BJ (cell line): ENCODE measurements at places on chromosomes 11 and 22.

DNA sequence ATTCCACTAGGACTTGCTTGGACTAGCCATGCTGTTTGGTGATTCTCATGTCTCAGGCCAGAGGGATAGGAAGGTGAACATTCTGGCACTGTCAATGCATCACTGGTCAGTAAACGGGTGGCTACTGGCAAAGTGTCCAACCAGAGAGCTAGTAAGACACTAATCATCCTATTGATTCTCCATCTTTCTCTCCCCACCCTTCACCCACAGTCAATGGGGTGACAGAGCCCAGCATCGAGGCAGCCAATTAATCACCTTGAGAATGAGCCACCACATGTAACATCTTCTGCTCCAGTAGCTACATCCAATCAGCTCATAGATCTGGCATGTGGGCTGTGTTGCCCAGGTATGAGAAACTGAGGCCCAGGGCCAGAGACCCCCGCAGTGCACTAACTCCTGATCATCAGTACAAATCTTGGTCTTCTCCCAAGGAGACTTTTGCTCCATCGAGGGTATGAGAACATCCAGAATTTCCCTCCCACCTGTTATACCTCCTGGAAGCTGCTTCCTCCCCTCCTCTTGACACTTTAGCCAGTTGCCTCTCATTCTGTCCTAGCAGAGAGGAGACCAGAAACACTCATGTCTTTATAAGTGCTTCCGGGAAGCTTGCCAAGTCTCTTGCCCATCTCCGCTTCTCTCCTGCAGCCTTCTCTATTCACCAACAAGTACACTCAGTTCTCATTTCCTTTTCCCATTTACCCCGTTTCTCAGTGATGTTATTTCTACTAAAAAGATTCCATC lies 17.0 kb downstream of the HTR3A start:
- DNase-seq, result no peak

DNA sequence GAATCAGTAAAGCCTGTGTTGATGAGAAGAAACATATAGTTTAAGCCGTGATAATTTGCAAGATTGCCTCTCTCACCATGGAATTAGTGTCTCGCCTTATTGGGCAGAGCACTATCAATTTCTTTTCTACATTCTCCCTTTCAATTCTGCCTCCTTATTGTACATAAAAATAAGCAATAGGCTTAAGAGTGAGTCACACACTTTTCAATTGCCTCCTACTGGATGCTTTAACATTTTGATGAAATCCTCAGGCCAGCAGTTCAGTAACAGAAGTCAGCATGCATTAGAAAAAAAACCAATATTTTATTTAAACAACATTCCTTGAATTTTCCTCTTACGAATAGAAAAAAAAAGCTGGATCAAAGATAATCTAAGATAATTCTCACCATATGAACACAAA lies 33.8 kb upstream of the VWA5A start:
- DNase-seq, result no peak

GRCh38 chr11:91694331-91694730 lies 530.3 kb upstream of the FAT3 start:
- no peak for DNase-seq

- no peak for DNase-seq
Measured at GRCh38 chr11:62463121-62463542, 44.3 kb downstream of the SCGB1A1 start.

- no peak for DNase-seq
Measured at GRCh38 chr11:67666303-67666645, 8.1 kb downstream of the ALDH3B2 start.

GRCh38 chr11:19869946-19870589 lies 157.4 kb downstream of the NAV2 start:
- DNase-seq, result no peak

GRCh38 chr22:22717664-22718063 lies 73.2 kb downstream of the GGTLC2 start:
- DNase-seq, result no peak

DNA sequence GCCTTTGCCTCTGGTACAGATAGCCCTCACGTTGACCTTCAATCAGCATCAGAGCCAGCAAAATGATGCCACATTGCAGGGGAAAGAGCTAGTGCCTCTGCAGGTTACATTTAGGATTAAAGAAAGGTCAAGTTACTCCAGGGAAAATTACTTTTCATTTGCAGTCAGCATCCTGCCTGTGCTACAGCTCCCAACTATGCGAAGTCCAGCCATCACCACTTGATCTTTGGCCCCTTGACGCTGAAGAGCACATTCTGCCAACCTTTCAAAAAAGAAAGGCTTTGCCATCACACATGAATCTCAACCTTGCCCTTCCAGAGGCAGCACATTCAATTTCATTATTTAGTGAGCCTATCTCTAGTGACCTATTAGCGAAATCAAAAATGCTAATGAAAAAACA lies 11.3 kb downstream of the FJX1 start:
- DNase-seq, result no peak
